CD14-positive monocyte (primary cell): ENCODE measurements at places on chromosomes 11 and 22.
A peak's percentile ranks its signal among the peaks of the same experiment; 100 is the strongest.

- DNase-seq = peak; percentile 28
Measured at GRCh38 chr11:21511835-21512440, 680.9 kb upstream of the ANO5 start.

DNA sequence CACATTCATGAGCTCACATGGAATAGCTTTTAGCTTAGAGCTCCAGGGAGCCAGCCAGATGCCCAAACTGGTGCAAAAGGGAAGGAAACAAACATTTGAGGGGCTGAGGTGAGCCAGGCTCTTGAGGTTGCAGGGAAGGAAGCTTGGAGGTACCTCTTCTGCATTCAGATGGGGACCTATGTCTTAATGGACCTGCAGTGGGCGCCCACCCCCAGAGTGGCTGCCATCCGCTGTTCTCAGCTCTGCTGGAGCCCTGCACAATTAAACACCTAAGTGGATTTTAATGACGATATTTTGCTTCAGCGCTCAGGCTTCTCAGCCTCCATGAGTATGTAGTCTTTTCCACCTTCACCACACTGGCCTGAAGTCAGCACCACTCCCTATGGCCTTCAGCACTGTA is 100.8 kb downstream of the LDLRAD3 start:
- no peak for DNase-seq

DNA sequence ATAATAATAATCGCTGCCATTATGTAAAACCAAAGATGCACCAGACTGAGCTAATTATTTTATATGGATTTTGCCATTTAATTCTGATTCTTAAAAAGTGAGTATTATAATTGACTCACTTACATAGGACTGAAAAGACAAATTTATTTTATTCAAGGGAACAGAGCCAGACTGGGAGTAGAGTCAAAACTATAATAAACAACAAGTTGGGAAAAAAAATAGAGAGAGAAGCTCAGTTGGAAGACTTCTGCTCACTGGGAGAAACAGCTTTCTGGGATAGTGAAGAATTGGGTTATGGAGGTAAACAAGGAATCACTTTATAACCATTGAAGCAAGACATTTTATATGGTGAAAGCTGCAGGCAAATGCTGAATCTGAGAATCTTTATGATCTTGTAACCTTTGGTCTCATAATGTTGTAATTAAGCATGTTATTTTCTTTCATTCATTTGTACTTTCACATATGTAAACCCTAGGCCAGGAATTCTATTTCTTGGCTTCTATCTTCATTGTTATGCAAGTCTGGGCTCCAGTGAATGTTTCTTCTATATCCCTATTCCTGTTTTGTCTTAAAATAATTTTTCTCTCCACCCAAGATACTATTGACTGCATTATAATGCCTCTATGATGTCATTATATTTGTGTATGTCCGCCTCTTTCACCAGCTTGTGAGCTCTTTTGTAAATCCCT is 725.3 kb upstream of the CCDC179 start:
- DNase-seq = no peak

GRCh38 chr11:6755303-6755952 is 16.3 kb downstream of the OR2AG2 start:
- DNase-seq = no peak

GRCh38 chr11:118411530-118411929 is 10.1 kb downstream of the ATP5MG start:
- no peak for DNase-seq

- peak; percentile 29 for DNase-seq
Measured at GRCh38 chr11:33634291-33634834, 66.3 kb downstream of the C11orf91 start.

DNA sequence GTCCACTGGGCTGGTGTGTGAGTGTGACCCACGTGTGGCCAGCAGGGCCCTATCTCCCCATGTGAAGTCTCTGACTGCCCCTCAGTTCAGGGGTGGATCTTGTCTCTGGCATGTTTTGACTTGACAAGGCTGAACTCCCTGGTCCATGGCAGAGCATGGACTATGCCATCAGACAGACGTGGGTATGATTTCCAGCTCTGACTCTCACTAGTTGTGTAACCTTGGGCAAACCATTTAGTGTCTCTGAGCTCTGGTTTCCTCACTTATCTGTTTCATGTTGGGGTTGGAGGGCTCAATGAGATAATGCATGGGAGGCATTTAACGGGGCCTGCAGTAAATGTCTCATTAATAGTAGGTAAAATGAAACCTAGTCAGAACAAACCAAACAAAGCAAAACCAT is 254.5 kb upstream of the NARS2 start:
- DNase-seq = no peak

DNA sequence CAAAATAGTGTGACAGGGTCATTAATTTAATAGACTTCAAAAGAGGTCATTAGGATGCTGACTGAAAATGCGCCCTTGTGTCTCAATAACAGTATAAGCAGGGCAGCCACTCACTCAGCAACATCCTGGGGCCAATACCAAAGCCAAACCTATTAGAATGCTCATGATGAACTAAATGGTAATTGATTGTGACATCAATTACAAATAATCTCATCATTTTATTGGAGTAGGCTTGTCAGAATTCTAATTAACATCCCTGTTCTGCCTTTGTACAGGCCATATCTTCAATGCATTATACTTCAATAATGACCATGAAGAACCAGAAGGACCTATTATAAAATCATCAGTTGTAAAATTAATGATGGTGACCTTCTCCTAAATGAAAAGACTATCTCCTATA is 64.2 kb downstream of the DNAJC24 start:
- no peak for DNase-seq

- peak; percentile 70 for DNase-seq
Measured at GRCh38 chr11:95371153-95371552, 140.2 kb upstream of the SESN3 start.

GRCh38 chr11:46701078-46701654 is 335 bp downstream of the ZNF408 start:
- no peak for DNase-seq

GRCh38 chr11:45647786-45648185 is 17.6 kb downstream of the CHST1 start:
- DNase-seq = no peak

- DNase-seq = no peak
Measured at GRCh38 chr11:36012979-36013378, 69.1 kb downstream of the LDLRAD3 start.

GRCh38 chr22:18091478-18091877 is 13.7 kb downstream of the PEX26 start:
- DNase-seq = no peak

DNA sequence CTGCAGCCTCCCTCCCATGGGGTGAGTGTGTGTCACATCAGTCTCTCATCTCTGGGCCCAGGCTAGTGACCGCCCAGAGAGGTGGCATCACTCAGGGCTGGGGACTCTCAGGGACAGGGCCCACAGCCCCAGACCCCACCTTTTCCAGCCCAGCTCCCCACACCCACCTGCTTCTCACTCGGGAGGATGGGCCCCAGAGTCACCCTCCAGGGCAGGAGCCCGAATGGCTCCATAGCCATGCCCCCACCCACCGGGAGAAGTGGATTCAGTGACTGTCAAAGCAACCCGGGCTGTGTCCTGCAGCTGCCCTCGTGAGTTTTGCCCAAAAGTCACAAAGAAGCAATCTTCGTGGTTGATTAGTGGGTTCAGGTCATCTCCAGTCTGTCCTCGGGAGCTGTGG is 26.0 kb downstream of the PARVG start:
- no peak for DNase-seq

- DNase-seq = no peak
Measured at GRCh38 chr11:114160894-114161293, 101.4 kb downstream of the ZBTB16 start.

DNA sequence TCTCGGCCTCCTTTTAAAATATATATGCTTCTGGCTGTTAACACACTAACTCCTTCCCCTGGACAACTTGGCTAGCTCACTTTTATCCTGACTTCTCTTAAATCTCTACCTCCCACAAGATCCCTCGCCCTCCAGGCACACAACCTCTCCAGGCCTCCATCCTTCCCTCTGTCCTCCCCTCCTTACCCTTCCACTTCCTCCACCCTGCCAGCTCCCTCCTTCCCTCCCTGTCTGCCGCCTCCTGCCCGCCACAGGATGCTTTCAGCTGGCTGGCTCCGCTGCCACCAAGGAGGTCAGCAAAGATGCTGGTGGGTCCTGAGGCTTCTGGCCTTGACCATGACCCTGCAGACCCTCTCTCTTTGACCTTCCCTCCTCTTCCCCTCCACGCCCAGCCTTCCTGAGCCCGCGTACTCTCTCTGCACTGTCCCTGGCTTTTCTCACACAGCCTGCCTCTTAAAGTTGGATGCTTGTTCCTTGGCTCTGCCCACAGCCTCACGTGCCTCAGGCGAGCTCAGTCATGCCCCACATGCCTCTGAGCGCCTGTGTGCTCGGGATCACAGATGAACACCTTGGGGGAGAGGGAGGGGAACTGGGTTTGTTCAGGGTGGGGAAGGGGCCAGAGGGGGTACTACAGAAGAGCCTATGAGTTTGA is 6.7 kb downstream of the NFAM1 start:
- no peak for DNase-seq

DNA sequence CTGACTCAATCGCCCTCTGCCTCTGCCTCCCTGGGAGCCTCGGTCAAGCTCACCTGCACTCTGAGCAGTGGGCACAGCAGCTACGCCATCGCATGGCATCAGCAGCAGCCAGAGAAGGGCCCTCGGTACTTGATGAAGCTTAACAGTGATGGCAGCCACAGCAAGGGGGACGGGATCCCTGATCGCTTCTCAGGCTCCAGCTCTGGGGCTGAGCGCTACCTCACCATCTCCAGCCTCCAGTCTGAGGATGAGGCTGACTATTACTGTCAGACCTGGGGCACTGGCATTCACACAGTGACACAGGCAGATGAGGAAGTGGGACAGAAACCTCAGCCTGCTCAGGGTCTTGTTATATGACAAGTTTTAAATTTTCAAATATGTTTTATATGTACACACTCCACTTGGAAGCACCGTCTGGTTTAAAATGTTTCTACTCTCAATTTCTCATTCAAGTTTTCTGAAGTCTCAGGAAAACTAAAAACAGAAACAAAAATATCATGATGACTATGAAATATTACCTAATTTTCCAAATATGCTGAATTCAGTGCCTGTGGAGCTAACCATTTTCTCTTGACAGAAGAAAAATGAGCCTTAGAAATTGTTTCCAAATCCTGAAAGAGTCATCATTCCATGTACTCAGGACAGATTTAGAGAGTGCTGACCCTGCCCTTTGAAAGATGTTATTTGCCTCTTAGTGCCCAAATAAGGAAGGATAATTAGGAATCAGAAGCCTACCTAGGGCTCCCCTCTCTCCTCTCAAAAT is 48.8 kb upstream of the TOP3B start:
- DNase-seq = no peak

DNA sequence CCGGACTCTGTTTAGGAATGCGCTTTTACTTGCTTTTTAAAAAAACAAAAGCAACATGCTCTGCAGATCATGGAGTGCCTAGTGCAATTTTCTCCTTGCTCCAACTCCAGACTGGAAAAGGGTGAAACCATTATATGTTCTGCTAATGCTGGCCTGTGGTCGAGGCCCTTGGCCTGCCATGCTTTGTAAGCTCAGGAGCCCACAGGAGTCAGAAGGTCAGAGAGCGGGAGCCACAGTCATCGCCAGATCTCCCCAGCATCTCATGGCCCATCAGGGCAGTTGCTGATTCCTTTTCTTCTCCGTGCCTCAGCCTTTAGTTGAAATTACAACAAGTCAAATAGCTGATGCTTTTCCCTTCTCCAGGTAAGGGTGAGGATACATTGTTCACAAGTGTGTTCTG is 80.3 kb downstream of the DDIAS start:
- DNase-seq = no peak

DNA sequence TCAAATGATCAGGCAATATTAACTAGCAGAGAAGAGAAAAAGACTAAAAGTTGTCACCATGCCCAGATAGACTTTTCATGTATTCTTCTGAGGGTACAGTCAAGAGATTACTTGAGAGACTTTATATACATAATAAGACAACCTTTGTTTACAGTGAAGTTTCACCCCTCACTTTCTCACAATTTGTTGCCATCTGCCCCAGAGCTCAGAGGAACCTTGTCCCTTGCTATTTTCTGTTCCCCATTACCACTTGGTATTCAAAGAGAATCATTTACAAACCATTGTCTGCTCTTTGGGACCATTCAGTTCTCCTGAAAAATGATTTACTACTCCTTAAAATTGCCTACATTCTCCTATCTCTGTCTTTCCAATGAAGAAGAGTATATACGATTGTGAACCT is 544.6 kb downstream of the CNTN5 start:
- DNase-seq = no peak

- DNase-seq = no peak
Measured at GRCh38 chr11:47564933-47565339, 463 bp upstream of the PTPMT1 start.

DNA sequence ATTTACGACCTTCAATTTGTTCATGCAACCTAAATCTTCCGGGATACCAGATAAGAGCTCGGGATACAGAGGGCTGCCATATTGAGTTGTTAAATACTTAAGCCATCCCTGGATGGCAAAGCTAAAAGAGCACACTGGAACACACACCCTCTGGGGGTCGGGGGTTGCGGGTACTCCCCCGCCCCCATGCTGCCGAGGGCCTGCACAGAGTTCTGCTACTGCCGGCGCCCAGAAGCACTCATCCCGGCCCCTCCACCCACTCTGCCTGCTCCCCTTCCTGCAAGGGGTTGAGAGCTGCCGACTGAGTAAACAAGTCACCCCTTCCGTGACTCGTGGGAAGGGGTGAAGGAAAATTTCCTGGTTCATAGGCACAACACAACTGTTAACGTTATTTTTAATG is 9.3 kb upstream of the MMP13 start:
- DNase-seq = no peak

DNA sequence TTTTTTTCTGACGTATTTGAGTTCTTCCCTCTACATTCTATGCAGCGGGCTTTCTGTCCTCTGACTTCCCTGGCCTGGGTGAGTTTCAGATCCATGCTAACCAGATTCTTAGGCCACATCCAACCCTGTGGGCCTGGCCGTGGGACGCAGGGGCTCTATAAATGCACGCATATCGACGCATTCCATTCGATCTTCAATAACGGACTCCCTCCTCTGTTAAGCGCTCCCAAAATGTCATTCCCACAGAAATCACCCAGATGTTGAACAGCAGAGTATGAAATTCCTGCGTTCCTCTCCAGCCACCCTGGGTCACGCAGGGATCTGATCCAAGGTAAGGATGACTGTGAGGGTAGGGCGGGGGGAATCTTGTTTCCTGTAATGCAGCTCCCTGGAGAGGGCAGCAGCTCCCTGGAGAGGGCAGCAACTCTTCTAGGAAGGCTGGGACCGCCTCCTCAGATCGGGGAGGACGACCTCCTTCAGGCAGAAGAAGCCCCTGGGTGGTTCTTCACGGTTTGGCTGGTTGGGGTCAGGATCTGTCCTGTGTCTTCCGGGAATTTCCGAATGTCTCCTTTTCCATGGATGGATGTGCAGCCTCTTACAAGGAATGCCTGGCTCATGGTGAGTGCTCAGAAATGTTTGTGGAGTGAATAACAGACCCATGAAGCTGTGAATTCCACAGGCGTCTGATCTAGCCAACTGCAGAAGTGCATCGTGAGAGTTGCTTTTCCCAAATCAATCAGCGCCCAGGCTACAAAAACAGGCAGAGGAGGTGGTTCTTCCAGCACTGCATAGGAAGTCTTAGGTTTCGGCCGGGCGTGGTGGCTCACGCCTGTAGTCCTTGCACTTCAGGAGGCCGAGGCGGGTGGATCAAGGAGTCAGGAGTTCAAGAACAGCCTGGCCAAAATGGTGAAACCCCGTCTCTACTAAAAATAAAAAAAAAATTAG is 12.2 kb downstream of the MRGPRD start:
- no peak for DNase-seq

GRCh38 chr11:1292644-1293618 is 16.5 kb downstream of the TOLLIP start:
- no peak for DNase-seq

- DNase-seq = no peak
Measured at GRCh38 chr11:63022441-63022840, 6.8 kb upstream of the SLC22A8 start.
